ENCODE measurements at places on chromosomes 12 and 14. TPM values are rescaled to one million over a fixed set of nuclear protein-coding genes. Genes with fewer than 3 reads are reported as not detected.

GRCh38 chr14:100680439-100681051 is 46.1 kb upstream of the DLK1 start:
- DNase-seq: peak; percentile 63

DNA sequence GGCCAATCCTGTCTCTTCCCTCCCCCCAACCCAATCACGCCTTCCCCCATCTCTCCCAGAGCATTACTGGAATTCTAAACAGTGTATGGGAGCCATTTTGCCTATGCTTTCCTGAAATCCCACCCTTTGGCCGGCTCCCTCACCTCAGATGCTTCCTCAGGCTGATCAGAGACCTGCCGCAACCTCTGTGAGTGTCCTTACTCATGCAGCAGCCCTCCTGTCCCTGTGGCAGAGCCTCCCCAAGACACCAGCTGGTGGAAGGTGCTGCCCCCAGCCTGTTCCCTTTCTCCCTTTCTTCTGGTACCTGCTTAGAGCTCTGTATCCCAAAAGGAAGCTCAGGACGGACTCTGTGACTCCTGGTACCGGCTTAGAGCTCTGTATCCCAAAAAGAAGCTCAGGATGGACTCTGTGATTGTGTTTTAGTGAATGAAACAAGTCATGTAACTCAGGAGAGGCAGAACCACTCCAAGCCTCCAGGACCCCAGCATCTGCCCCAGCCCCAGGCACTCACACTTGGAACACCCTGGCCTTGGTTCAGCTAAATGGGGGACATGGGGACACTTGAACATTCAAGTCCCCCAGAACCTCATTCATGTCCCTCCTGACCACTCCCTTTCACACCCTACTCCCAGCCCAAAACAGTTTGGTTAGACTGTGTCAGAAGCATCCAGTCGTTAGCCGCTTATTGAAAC is 29.3 kb upstream of the RIN3 start:
- no peak for DNase-seq

LMO3 gene
- 3.8 TPM for total RNA-seq

DNA sequence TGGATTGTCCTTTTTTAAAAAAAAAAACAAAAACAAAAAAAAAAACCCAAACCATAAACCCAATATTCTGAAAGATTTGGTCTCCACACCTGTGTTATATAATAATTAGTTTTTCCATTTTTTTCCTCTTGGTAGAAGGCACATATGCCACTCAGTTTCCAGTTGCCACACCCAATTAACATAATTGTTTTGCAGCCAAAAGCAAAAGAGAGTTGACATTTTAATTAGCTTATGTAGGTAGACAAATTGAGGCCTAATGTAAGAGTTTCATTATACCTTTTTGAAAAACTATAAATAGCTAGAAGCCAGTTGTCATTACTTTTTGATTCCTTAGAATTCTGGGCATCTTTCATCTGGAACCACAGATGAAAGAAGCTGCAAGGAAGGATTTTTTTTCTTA is 21.0 kb downstream of the PTPN11 start:
- no peak for DNase-seq

GRCh38 chr14:77120771-77121743 is 20.5 kb downstream of the ZDHHC22 start:
- DNase-seq: no peak

Data from Right ventricle myocardium inferior (tissue), 1 donor.